ENCODE measurements at places on chromosomes 1 and 21.

GRCh38 chr1:6703016-6703415 is 1.4 kb upstream of the DNAJC11 start:
- DNase-seq = no peak

DNA sequence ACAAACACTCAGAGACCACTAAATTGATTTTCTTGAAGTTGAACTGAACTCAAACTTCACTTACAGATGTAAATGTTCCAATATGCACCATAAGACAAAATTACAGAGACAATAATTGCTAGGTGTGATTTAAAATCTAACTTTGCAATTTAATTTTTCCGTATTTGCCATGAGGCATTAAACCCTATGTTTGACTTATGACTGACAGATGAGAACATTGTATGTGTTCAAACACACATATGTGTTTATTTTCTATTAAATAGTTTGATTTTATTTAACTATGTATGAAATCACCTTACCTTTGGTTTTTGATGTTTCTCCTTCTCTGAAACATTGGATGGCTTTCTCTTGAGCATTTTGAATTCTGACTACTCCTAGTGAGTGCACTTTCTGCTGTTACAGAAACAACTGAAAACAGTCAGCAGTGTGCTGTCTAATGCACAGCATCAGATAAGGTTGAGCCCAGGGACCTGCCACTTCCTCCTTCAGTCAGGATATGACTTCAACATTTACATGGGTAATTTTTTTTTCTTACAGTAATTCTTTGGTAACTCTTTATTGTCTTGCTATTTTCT is at the start of gene SAMSN1:
Gene SAMSN1 (minus strand): TSS at position 410 of the 575 bp plus-strand sequence. CDS start 54 bp downstream, at position 356.
- no peak for DNase-seq

DNA sequence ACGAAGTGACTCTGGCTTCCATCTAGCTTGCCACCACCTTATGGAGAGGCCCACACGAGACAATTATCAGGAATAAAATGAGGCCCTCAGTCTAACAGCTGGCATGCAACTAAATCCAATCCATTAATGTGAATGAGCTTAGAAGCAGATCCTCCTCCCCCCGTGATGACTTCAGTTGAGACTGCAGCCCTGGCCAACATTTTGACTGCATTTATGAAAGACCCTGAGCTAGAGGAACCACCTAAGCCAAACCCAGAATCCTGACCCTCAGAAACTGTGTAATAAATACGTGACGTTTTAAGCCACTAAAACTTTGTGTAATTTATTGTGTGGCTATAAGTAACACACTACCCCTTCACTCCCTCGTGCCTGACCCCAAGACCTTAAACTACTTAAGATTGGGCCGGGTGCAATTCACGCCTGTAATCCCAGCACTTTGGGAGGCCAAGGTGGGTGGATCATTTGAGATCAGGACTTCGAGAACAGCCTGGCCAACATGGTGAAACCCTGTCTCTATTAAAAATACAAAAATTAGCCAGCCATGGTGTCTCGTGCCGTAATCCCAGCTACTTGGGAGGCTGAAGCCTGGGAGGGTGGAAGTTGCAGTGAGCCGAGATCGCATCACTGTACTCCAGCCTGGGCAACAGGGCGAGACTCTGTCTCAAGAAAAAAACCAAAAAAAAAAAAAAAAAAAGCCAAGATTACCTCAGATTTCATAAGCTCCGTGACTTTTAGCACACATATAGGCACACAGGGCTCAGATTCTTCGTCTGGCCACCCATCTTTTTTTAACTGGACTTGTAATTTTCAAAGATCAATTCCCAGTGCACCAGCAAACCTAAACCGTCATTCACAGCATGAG is 72.5 kb downstream of the ENAH start:
- no peak for DNase-seq

- no peak for DNase-seq
Observed at GRCh38 chr1:223870617-223871574, 25.1 kb upstream of the TP53BP2 start.

DNA sequence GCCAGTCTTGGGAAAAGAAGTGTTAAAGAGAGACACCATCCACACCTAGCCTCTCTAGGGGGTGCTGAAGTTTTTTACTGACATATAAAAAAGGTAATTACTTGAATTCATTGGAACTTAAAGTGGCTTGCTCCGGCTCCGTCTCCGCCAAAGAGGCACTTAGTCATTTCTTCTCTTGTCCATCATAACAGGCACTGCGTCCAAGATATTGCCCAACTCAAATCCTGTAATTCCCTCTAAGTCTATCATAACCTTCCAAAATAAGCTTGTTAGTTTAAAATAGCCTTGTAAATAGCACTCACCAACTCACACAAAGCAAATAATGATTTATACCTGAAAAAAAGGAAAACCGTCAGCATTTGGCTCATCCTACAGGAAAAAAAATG is 160.5 kb downstream of the ZBTB18 start:
- no peak for DNase-seq

DNA sequence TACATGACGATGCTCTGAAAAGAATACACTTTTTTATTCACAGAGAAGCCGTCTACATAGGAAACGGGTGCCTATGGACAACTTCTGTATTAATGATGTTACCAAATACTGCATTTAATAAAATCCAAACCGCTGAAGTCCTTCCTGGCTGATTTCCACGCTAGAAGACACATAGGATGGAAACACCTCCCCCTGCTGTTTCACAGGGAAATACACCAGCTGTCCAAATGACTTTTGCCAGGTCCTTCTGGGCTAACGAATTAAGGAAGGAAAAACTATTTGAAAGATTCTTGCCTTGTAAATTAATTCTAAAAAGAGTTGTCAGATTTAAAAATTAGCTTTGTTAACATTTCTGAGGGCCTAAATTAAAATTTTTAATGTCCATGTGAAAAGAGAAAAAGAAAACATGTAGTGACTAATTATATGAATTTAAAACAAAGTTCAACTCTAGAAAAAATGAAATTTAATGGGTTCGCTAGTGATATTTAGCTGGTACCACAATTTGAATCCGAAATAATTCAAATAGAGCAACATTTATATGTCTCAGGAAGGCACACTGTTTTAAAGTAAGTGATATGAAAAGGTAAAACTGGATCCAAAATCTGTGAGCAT is 146.0 kb downstream of the RERE start:
- DNase-seq = no peak

DNA sequence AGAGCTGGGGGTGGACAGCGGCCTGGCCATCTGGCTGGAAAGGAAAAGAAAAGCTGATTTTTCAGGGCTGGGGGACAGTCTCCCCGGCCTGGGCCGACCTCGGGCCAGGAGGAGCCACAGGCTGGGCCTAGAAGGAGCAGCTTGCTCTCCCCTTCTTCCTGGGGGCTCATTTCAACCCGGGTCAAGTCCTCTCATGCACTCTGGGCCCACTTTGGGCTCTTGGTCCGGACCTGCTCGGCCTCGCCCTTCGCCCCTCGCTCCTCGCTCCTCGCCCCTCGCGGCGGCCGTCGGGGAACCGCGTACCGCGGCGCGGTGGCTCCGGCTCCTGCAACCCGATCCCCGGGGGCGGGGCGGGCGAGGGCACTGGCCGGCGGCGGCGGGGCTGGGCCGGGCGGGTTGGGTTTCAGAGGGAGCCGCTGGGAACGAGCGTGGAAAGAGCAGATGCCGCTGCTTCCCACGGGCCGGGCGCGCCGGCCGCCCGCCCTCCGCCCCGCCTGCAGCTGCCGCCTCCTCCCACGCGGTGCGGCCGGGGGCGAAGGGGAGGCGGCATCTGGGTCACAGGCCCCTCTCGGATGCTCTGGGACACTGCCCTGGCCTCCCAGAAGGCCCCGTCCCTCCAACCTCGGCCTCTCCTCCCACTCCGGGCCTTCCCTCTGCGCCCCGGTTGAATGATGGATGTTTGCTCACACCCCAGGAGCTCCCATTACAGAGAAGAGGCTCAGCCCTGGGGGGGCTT is 6.6 kb downstream of the HEYL start:
- DNase-seq = no peak

DNA sequence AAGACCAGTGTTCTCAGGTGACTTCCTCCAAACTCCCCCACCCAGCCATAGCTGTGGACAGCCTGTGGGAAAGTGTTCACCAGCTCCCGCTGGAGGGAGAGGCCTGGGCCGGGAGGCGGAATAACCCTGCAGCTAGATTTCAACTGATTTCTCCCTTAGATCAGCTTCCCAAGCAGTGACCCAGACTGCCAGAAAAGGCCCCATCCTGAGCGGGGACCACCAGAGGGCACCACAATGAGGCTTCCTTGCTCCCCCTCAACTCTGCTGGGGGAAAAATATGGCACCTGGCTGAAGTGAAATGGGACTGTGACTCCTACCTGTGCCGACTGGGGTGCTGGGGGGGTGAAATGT is 50.8 kb downstream of the RHBG start:
- no peak for DNase-seq

DNA sequence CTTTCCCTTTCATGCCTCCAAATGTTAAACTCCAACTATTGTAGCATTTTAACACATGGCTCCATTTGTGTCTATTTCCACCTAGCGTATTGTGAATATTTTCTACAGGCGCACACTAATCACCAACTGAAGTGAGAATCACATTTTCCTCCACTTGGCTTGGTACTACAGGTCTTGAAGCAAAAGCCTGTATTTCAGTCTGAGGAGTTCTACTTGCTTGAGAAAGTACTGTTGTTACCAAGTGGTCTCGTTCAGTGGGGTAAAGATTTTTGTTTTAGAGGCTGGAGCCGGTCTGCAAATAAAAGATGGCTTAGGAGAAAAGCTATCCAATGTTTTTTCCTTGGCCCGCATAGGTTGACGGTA is 550 bp upstream of the PTBP2 start:
- DNase-seq = no peak

DNA sequence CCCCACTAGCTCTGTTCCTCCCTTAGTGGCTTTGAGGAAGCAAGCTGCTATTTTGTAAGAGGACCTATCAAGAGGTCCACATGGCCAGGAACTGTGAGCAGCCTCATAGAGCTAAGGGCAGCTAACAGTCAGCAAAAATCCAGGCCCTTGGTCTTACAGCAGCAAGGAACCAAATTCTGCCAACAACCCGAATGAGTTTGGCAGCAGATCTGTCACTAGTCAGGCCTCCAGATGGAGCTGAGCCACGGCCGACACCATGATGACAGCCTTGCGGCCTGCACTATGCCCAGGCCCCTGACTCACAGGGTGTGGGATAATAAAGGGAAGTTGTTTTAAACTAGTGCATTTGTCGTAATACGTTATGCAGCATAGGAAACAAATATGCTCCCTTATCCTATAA is 28.0 kb upstream of the H3-3A start:
- DNase-seq = peak; percentile 13

DNA sequence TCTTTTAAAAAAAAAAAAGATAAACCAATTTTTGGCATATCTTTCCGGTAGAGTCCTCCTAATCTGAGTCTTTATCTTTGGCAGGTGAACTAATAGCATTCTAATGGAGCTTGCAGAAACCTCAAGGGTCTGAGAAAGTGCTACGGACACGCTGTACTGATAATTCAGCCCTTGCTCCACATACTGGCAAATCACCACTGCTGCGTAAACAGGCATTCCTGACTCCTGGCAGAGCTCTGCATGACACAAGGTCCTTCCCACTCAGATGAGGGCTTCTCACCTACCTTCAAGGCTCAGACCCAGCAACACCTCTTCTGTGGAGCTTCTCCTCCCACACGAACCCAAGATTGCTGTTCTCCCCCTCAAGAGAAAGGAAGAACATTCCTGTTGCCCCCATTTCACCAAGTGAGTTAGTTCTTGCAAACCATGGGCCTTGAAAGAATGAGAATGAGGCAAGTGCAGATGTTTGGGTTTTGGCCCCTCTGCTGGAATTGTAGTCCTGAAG is 48.0 kb downstream of the LYST start:
- DNase-seq = no peak

GRCh38 chr1:53110370-53111072 is 31.9 kb downstream of the SLC1A7 start:
- DNase-seq = no peak

DNA sequence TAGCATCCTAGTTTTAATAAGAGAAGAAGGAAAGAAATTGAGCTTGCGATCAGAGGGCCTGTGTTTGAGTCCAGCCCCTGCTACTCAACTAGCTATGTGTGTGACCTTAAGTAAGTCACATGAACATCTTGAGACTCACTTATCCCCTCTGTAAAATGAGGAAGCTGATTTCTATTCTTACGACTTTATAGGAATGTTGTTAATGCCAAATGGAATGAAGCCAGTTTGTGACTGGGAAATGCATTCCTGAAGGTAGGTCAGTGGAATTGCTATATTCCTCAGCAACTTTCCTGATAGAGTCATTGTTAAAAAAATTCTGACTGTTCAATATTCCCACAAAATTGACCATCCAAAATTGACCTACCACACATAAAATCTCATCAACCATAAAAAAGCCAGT is 14.9 kb downstream of the FASLG start:
- no peak for DNase-seq

DNA sequence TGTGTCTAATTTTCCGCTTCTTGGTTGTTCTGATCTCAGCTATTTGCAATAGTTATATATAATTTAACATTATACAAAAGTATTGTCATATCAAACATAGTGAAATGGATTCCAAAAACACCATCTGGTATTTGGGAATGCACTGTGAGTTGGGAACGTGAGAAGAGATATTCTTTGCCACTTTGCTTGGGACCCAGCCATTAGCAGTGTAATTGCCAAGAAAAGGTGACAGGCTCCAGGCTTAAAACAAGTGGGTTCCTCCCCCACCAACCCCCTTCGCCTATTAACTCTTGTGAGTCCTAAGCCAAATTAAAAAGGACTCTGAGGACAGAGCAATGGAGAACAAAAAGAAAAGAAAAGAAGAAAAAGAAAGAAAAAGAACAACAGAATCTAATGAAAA is 186.7 kb upstream of the NFIA start:
- DNase-seq = no peak

DNA sequence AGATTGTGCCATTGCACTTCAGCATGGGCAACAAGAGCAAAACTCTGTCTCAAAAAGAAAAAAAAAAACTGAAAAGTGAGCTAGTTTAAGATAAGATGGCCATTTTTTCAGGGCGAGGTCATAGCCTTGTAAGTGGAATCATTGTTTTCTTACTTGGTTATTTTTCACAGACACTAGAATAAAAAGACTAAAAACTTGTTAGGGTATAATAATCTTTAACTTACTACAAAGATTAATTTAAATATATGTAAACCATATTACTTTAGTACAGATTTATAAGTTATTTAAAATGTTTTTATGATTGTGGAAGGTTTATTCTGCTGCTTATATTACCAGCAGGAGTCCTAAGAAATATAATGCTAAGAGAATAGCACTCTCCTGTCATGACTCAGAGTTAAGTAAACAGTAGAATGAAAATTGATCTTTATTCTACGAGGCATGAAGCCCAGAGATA is 23.5 kb downstream of the ANGPTL1 start:
- peak; percentile 50 for DNase-seq

All from non-pigmented ciliary epithelial cell (primary cell).